Amniotic stem cell (primary cell): ENCODE measurements at places on chromosomes 3 and 15.

DNA sequence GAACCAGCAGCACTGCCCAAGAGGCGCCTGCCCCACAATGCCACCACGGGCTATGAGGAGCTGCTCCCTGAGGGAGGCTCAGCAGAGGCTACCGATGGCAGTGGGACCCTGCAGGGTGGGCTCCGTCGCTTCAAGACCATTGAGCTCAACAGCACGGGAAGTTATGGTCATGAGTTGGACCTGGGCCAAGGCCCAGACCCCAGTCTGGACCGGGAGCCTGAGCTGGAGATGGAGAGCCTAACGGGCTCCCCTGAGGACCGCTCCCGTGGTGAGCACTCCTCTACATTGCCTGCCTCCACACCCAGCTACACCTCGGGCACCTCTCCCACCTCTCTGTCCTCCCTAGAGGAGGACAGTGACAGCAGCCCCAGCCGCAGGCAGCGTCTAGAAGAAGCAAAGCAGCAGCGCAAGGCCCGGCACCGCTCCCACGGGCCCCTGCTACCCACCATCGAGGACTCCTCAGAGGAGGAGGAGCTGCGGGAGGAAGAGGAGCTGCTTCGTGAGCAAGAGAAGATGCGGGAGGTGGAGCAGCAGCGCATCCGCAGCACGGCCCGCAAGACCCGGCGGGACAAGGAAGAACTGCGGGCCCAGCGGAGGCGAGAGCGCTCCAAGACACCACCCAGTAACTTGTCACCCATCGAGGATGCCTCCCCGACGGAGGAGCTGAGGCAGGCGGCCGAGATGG, 21.8 kb upstream of the APEH start:
- no peak for DNase-seq

DNA sequence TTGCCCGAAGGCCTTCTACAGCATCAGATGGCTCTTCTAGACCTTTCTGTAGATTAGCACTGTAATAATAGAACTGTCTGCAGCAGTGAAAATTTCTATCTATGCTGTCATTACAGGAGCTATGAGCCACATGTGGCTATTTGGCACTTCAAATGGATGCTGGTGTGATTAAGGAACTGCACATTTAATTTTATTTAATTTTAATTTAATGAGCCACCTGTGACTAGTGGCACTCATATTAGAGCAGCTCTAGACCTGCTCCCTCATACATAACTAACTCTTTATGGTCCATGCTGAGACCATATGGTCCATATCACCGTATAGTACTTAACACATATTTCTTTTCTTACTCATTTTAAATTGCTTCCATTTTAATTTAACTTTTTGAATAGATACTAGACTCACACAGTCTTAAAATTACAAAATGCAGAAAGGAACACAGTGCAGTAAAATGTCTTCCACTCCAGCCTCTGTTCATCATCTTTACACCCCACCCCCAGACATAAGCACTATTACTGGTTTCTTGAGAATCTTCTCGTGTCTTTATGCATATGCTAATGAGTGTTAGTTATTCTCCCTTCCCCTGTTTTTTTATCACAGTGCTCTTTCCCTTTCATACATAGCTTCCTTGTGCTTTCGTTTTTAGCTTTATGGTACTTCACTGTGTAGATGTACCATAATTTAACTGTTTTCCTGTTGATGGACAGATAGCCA, 9.6 kb downstream of the LSM3 start:
- no peak for DNase-seq

- no peak for DNase-seq
These were observed 276.6 kb downstream of the ZNF621 start for GRCh38 chr3:40801284-40801741.

DNA sequence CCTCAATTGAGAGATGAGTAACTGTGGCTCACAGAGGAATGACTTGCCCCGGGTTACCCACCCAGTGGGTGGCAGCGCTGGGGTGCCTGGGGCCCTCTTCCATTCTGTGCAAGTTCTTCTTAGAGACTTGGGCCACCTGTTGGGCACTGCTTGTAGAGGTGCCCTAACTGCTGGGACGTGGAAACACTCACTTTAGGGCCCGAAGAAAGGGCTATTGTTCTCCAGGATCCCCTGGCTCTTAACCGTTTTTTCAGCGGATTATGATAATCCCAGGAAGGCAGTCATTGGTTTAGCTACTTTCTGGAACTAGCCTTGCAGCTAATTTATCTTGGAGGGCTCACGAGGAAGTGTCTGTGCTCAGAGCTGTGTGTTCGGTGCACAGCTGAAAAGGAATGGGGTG, 66.0 kb upstream of the GCNT3 start:
- DNase-seq = no peak

GRCh38 chr3:196988241-196989029, 19.8 kb upstream of the PIGZ start:
- DNase-seq = no peak

- no peak for DNase-seq
These were observed 7.3 kb upstream of the EHD4 start for GRCh38 chr15:41979493-41980266.

DNA sequence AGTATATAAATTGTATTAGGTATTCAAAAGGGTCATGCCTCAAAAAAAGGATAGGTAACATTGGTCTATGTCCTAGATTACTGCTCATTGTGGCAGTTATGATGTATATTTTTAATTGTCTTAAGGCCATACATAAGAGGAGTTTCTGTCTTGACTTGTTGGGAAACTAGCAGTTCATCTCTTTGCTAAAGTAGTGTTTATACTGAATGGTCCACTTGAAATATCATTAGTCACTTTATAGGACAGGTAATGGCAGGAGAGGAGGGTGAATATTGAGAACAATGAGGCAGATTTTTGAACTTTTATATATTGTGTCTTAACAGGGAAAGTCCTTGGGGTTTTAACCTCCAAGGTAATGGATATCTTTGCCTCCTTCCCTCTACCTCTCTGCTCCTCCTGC, 58.4 kb downstream of the TP63 start:
- DNase-seq = no peak

- DNase-seq = no peak
These were observed 64.8 kb upstream of the CSTA start for GRCh38 chr3:122260206-122260605.

DNA sequence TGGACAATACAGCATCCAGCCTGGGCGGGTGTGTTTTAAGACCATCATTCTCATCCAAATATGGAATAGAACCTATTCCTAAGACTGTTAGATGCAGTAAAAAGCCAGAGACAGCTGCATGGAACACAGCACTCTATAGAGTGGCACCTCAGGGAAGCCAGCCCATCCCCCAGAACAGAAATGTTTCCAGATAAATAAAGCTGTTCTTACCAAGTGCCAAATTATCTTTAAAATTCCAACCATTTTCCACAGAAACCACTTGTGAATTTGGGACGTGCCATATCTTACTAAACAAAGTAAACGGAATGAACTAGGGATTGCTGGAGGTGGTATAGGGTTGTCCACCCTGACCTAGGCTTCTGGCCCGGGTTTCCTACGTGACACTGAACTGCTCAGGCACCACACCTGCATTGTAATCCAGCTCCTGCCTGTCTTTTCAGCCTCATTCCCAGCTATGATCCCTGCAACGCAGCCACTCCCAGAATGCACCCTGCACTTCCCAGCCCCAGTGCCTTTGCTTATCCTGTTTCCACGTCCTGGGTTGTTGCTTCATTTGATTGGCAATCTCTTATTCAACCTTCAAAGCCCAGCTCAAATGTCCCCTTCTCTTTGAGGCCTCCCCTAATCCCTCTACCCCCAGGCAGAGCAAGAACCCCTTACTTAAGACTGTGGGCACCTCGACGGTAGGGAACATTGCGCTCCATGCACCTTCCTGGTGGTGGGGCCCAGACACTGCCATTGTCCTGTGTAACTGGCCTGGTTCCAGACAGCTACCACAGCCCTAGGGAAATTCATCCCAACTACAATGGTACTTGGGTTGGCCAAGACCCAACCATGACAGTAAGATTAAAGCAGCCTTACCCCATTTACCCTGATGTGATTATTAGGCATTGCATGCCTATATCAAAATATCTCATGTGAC, 100.2 kb downstream of the IQSEC1 start:
- no peak for DNase-seq

- DNase-seq = no peak
These were observed 3.6 kb downstream of the CXCR6 start for GRCh38 chr3:45946875-45947274.
